GM13976 (cell line): ENCODE measurements at places on chromosomes 4 and X.

DNA sequence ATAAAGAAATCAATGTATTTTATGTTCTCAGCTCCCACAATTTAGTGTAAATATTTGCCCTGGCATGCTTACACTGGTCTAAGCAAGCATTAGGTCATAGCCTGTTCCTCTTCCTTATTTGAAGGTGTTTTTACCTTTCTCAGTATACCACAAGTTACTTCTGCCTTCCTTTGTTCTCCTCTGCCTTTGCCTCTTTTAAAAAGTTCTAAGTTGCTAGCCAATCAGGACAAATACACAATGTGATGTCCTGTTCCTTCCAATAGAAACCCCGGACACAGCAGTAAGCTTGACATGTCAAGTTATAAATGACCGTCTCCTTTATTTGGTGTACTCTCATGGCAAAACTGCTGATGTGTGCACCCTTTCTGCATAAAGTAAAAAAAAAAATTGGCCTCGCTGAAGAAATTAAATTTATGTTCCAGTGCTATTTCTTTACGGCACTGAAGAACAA lies 49.4 kb downstream of the UGT2B10 start:
- no peak for DNase-seq

- DNase-seq: no peak
These were observed 376.5 kb downstream of the CCSER1 start for GRCh38 chr4:90503677-90504076.

DNA sequence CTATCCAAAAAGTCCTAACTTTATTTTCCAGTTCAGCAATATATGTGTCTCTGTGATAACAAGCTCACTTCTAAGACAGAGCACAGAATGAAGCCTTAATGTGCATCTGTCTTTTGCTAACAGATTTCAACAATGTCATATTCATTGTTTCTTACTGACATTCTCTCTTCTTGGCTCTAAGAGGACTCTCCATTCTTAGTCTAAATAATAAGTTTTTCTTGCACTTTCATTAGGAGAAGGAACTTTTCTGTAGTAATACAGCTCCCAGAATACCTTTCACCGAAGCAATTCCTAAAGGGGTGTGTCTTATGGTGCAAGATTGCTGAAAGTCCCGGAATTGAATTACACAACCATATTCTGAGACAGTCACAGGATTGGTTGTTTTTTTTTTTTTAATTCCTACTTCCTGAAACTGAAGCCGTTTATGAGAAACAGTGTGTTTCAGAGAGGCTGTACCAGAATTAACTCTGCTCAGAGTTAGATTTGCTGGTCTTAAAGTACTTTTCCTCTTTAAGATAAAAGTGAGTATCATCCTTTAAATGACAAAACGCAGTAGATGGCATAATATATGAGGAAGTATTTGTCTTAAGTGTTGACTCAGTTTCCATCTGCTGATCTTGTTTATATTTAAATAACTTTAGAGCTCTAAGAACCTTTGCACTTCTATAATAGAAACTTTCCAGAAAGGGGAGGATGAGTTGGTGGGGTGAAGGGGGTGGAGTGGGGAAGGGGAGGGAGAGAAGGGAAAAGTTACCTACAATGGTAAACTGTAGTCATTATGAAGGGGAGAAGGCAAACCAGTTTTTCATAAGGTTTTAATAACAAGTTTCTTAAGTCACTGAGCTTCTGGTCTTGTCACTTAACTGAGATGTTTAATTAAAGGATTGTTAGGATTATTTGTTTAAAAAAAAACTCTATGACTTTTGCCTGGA lies at the start of gene ALPK1:
Gene ALPK1 (plus strand): TSS at position 421 of the 932 bp plus-strand sequence.
- DNase-seq: no peak

DNA sequence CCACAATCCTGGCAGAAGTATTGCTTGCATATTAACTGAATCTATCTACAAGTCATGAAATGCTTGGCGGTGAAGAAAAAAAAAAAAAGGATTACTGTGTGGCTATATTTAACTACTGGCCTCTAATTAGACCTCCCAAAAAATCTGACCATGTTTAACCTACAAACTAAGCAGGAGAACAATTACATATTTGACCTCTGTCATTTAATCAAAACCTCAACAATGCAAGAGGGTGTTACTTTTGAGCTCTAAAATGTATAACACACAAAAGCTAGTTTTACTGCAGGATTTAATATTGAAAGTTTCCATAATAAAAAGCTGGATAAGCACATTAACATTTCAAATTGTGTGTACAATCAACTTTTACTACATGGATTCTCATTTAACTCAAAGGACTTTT lies 1.5 kb downstream of the ITM2A start:
- no peak for DNase-seq

- DNase-seq: no peak
These were observed 123.7 kb downstream of the AFAP1 start for GRCh38 chr4:7815981-7816380.

GRCh38 chrX:131054906-131055305 lies 3.2 kb upstream of the ARHGAP36 start:
- no peak for DNase-seq

DNA sequence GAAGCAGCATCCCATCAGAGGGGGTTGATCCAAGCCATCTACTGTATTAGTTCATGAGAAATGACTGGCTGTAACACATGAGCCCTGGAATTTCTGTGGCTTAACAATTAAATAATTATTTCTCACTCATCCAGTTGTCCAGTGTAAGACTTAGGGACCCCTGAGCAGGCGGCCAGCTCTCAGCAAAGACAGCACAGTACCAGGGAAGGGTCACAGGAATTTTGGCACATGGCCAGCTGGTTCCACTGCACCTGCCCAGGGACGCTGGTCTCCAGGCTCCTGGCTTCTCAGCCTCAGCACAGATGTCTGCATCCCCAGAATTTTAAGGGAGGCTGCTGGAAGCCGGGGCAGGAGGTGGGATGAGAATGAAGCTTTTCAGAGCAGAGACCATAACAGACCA lies 93.7 kb upstream of the DHRSX start:
- no peak for DNase-seq

DNA sequence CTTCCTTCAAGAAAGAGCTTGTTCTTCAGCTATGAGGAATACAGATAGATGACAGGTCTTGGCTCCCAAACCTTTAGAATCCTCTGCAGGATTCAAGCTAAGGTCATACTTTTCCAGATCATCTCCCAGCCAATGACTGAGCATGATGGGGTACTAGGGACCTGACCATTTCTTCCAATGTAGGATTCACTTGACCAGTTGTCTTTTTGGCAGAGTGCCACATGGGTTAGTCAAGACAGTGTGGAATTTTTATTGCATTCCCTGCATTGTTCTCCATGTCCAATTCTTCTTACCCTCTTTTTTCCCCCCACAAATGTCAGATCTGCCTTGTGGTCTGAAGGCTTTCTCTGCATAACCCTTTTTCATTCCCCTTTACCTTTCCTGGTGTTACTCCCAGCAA lies 99.5 kb downstream of the CCSER1 start:
- no peak for DNase-seq

DNA sequence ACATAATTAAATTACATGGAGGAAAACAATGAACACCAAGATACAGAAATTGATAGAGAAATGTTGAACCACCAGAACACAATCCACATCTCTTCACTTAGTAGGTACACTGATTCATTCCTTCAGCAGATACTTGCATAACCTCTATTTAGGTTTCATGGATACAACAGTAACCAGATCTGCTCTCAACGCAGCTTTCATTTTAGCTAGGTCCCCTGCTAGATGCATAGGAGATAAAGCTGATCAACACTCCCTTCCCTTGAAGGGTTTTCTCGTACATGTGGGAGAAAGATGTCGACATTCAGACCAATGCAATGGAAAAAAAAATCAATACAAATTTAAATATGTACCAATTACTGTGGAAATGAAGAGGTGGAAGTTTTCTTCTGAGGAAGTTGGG lies 37.3 kb downstream of the UNC5C start:
- no peak for DNase-seq

GRCh38 chr4:165855191-165855590 lies 17.8 kb upstream of the TLL1 start:
- no peak for DNase-seq

- no peak for DNase-seq
These were observed 5.4 kb upstream of the TRPC3 start for GRCh38 chr4:121957266-121957665.

DNA sequence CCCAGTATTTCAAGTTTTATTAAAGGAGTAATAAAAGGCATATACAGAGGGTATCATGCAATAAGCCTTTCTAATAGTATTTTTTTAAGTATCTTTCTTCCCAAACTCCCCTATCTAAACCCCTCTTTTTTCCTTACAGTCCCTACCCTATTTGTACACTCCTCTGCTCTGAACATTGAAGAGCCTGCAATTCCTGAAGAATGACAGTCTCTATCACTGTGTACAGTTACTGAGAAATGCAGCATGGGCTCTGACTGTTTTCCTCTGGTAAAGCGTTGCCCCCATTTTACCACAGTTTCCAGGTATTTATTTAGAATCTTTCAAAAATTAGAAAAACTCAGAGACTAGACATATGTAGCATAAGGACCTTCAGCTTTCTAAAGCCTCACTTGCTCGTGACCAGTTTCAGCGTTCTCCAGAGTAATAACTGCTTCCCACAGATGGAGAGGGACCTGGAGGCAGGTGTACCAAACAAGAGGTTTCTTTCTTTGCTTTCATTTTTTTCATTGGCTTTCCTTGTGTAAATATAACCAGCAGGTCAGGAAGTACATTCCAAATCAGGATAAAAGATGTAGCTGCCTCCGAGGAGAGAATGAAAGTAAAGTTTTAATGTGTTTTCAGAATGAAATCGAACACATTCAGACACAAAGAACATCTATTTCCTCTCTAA lies 230.8 kb downstream of the CFAP299 start:
- no peak for DNase-seq

GRCh38 chr4:86957215-86957614 lies 22.4 kb downstream of the AFF1 start:
- DNase-seq: peak; percentile 36

DNA sequence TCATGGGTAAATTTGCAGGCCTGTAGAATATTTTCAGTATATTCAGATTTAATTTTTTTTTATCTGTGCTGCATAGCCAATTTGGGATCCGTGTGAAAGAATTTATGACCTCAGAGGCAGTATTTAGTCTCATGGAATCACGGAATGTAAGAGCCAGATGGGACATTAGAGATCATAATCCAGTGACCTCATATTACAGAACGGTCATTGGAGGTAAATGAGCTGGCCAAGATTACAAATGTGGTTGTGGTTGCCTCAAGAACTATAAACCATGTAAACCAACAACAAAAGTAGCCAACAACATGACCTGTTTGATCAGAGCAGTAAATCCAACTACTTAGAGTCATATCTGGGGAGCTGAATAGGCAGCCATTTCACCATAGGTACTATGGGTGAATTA lies 71.6 kb downstream of the AMOT start:
- no peak for DNase-seq

- DNase-seq: no peak
These were observed 26.2 kb upstream of the BOD1L1 start for GRCh38 chr4:13653766-13654161.

DNA sequence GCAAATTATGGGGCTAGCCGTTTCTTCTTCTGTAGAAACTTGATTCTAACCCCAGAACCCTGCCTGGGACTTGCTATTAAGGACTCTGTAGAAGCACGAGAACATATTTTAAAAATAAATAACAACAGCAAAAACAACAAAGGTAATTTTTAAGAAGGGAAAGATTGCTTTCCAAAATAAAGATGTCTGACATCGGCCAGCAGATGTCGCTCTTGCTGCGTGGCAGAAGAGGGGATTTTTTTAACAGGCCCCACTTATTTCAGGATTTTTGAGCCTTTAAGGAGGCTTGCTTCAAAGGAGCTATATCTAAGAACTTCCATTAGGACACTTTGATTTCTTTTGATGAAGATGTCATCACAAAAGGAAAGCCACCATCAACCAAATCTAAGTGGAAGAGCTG lies 62.8 kb upstream of the EGFL6 start:
- DNase-seq: peak; percentile 60

DNA sequence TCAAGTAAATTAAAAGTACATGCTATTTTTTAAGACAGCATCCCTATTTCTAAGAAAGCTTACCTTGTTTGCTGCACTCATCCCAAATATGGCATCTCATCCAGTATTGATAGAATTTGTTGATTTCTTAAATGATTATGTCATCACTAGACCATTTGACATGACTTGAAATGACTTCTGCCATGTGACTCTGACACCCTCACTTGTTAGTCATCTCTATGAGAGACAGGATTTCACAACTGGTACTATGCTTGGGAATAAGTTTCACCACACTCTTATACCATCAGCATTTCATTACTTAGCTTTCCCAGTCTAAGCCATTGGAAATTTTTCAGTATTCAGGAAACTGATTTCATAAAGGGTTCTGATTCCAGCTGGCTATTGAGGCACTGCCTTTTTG lies 55.3 kb downstream of the TMPRSS11F start:
- no peak for DNase-seq

DNA sequence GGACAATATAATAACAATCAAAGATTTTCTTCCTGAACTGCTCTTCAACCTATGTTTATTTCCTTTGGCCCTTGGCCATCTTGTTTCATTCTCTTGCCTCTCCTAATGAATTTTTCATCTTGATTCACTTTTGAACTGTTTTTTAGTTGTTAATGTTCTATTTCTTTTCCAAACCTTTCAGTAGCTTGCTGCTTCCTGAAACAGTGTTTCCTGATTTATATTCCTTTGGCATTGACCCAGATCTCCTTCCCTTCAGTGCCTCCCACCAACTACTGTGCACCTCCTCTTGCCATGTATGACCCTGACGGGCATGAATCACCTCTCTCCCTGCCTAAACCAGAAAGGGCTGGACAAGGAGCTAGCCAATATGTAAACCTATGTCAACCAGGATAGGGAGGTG lies 25.6 kb upstream of the SPP1 start:
- no peak for DNase-seq

DNA sequence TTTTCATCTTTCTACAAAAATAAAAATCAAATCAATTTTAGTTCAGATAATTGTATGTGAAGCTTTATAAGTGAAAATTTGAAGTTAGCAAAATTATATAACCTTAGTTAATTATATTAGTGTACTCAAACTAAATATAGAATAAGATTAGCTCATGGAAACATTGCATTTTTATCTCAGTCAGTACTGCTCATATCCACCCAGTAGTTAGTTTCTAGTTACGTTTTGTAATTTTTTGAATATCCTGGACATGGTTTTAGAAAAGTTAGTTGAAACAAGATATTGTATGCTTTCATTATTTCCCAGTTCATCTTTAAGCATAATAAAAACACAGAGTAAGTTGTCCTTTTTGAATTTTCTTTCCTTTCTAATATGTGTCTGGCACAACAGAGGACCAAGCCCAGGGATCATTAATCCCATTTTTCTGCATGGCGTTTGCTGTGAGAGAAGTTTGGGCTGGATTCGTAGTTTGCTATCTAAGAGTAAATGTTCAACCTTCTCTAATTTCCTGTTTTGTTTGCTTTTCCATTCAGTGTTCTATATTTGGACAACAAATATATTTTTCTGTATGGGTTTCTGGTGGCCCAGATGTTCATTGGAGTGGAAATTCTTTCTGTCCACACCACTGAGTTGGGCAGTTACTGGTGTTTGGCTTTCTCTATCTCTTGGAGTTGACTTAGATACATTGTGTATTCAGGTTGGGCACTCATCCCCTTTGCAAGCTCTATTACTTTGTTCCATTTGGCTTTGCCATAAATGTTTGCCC lies 12.1 kb downstream of the TBL1X start:
- DNase-seq: no peak

- DNase-seq: no peak
These were observed 36.4 kb upstream of the HPRT1 start for GRCh38 chrX:134423606-134424005.
